Adrenal gland (tissue), 19 donors: ENCODE measurements at places on chromosomes 2 and 18. TPM values are rescaled to one million over a fixed set of nuclear protein-coding genes. Genes with fewer than 3 reads are reported as not detected.

- DNase-seq: no peak
Measured at GRCh38 chr2:30237239-30237965, 6.1 kb downstream of the LBH start.

- no peak for DNase-seq
Measured at GRCh38 chr18:14925281-14925709, 177.3 kb downstream of the ANKRD30B start.

DNA sequence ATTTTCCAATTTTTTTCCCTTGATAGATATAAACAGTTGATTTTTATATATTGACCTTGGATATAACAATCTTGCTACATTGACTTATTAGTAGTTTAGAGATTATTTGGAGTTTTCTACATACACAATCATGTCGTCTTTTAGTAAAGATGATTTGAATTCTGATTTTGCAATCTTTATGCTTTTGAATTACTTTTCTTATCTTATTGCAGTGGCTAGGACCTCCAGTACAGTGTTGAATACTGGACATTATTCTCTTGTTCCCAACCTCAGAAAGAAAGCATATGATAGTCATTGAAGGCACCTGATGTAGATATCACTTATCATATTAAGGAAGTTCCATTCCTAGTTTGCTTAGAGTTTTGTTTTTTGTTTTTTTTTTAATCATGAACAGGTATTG is 90.2 kb downstream of the RAB3GAP1 start:
- no peak for DNase-seq

DNA sequence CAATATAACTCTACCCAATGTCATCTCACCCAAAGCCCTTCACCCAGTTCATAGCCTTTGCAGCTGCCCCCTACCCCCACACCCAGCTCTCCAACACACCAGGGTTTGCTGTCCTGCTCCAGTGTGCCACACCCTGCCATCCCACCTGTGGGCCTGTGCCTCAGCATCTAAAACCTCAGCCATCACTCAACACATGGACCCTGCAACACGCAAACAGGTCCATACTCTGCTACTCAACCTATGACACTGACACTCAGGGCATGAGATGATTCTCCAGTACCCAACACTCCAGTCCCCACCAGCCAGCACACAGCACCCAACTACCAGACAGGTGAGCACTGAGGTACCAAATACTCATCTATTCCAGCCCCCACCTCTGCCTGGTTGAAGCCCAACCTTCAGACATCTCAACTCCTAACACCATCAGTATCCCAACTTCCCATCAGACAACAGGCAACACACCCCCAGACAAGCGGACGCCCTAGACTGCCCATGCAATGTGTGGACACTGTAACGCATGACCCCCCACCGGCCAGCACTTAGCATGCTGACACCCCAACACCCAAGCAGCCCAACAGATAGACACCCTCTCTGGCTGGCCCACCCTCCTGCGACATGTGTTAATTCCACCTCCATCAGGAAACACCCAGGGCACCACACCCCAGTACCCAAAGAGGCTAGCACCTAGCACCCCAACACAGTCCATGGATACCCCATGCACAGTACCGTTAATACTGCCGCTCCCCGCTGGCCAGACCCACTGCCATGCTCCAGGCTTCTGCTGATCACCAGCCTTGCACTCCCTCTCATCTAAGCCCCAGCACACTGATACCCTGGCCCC is 25.0 kb downstream of the ZAP70 start:
- no peak for DNase-seq

DNA sequence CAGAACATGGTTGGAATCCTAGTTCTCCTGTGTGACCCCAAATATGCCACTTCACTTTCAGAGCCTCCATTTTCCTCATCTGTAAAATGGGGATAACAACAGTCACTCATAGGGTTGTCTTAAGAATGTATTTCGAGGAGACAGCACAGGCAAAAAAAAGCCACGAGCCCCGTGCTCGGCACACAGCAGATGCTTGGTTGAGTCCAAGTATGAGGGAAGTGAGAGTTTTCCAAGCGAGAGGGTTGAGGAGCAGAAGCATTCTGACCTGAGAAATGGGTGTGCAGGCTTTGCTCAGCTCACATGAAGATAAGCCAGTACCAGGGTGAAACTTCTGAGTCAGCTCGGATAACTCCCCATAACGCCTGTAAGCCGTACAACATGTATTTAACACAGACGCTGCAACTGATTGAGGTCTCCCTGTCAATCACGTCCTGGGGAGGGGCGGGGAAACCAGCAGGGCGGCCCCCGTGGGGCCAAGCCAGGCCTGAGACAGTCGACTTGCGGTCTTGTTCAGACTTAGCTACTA is 23.0 kb upstream of the ODC1 start:
- DNase-seq: no peak

GRCh38 chr2:120391911-120392665 is 46.2 kb downstream of the INHBB start:
- peak; percentile 24 for DNase-seq

GRCh38 chr18:65435534-65435933 is 315.3 kb upstream of the CDH7 start:
- DNase-seq: no peak

ST6GAL2 gene
- total RNA-seq: 0.17 TPM

NAT8 gene
- 0.50 TPM for total RNA-seq

DYNAP gene
- not detected for total RNA-seq

MOCOS gene
- 88.1 TPM for total RNA-seq

VAMP5 gene
- 30.2 TPM for total RNA-seq
